Large intestine (tissue), 12 donors: ENCODE measurements at places on chromosomes 5 and 9. TPM values are rescaled to one million over a fixed set of nuclear protein-coding genes. Genes with fewer than 3 reads are reported as not detected.
A peak's percentile ranks its signal among the peaks of the same experiment; 100 is the strongest.

Gene ELP1
- 28.8 TPM for polyA plus RNA-seq

Gene SUSD3
- 7.6 TPM for polyA plus RNA-seq

Gene ACTBL2
- 0.01 TPM for polyA plus RNA-seq

Gene ARL14EPL
- not detected for polyA plus RNA-seq

Gene ORM2
- polyA plus RNA-seq, result not detected

Gene BHMT2
- polyA plus RNA-seq, result 2.8 TPM

Gene INPP5E
- polyA plus RNA-seq, result 12.8 TPM

Gene PCDHB2
- 1.7 TPM for polyA plus RNA-seq

DNA sequence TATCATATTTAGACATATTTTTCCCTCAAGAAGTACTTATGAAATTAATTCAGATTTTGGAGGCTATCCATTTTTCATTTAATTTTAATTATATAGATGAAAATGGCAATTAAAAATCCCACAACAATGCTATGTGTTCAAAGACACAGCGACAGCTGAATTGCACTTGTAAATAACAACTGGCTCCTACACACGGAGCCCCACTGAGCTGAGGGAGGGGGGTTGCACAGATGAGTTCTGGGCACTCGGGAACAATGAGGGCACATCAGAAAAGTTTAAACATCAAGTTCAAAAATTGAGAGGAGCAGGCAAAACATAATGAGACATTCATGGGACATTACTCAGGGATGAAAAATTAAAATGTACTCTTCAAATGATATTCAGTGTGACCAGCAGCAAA, 104.9 kb downstream of the MARCHF3 start:
- no peak overlapping the region for H3K4me3 ChIP-seq
- no peak for DNase-seq
- H3K36me3 ChIP-seq, result no peaks in the 10 kb centered on the region
- no peak overlapping the region for H3K27ac ChIP-seq

GRCh38 chr9:6779417-6780241, 21.9 kb downstream of the KDM4C start:
- no peak overlapping the region for H3K4me3 ChIP-seq
- H3K27me3 ChIP-seq, result no peaks in the 10 kb centered on the region
- peaks cover 16% of the 10 kb centered on the region for H3K4me1 ChIP-seq
- H3K36me3 ChIP-seq, result no peaks in the 10 kb centered on the region
- peak; percentile 70 for DNase-seq

DNA sequence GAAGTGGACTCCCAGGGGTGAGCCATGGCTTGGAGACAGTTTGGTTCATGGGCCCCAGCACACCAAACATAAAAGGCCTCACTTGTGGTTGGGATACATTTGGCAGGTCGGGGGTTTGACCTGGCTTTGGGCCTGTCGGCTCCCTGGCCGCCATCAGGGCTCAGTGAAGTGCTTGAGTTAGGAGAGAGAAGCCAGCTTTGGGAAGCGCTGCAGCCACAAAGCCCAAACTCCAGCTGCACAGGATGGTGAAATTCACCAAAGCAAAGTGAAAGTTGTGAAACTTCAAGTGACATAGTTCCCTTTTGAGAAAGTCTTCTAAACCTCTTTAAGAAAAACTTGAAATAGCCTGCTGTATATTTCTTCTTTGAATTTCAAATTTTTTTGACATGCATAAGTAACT, 27.5 kb downstream of the SLC46A2 start:
- H3K36me3 ChIP-seq, result peaks cover 31% of the 10 kb centered on the region
- no peak overlapping the region for H3K4me3 ChIP-seq
- peaks cover 4% of the 10 kb centered on the region for H3K4me1 ChIP-seq
- H3K27me3 ChIP-seq, result no peaks in the 10 kb centered on the region

GRCh38 chr5:93717162-93717561, 24.2 kb downstream of the POU5F2 start:
- no peak overlapping the region for H3K4me3 ChIP-seq
- H3K4me1 ChIP-seq, result peaks cover 8% of the 10 kb centered on the region
- no peak for DNase-seq

DNA sequence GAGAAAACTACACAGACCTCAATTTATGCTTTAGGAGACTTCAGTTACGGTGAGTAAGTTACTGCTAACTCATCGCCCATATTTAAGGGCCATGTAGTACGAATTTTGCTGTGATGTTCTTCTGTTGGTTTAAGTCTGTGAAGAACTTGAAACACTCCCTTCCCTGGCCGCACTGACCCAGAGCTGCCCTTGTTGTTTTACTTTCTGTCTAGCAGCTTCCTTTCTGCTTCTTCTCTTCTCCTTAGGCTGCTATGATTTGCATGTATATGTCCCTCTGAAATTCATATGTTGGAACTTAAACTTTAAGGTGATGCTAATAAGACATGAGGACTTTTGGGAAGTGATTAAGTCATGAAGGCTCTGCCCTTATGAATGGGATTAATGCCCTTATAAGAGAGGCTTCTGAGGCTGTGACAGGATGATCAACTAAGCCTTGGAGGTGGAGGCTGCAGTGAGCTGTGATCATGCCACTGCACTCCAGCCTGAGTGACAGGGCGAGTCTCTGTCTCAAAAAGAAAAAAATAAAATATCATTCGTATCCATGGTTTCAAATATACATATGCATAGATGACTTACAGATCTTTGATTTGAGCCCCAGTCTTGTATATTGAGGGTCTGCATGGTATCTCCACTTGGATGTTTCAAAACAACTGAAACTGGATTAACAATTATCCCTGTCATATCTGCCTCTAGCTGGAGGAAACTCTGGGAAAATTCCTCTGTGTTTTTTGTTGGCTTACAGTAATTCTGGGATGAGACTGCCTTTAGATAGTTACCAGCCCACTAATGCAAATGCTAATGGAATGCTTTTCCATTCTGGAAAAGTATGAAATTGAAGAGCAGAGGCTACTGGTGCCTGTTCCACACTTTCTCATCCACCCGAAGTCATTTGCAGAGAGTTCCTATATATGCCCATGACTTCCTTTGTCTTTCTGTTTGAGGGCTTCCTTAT, 263.4 kb upstream of the ACTBL2 start:
- H3K4me1 ChIP-seq, result peaks cover 10% of the 10 kb centered on the region
- H3K27ac ChIP-seq, result no peak overlapping the region
- no peaks in the 10 kb centered on the region for H3K27me3 ChIP-seq
- no peaks in the 10 kb centered on the region for H3K36me3 ChIP-seq
- DNase-seq, result no peak

GRCh38 chr5:180869587-180869986, 8.5 kb upstream of the ZFP62 start:
- no peaks in the 10 kb centered on the region for H3K36me3 ChIP-seq
- DNase-seq, result no peak
- peaks cover 11% of the 10 kb centered on the region for H3K4me1 ChIP-seq
- H3K27me3 ChIP-seq, result no peaks in the 10 kb centered on the region
- peak overlapping the region; percentile 11 for H3K27ac ChIP-seq

GRCh38 chr5:9439531-9440292, 106.2 kb downstream of the SEMA5A start:
- H3K36me3 ChIP-seq, result peaks cover 7% of the 10 kb centered on the region
- H3K27ac ChIP-seq, result no peak overlapping the region
- no peak overlapping the region for H3K4me3 ChIP-seq
- H3K4me1 ChIP-seq, result no peaks in the 10 kb centered on the region
- no peak for DNase-seq

DNA sequence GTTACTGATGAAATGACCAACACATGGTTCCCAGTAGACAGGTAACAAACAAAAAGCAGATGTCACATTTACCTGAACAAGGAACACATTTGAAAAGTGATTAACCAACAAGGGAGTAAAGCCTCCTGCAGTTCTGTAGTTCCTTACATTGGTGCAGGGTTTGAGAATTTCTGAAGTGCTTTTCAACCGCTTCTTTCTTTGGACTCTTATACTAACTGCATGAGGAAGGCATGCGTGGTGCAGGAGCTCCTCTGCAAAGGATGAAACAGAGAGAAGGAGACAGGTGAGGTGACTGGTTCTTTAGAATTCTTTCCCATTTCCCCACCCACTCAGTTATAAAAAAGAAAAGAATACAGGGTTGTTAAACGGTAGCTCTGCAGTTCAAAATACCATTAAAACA, 4.6 kb upstream of the IL9 start:
- H3K4me1 ChIP-seq, result no peaks in the 10 kb centered on the region
- DNase-seq, result no peak
- no peaks in the 10 kb centered on the region for H3K36me3 ChIP-seq
- H3K27me3 ChIP-seq, result peaks cover 34% of the 10 kb centered on the region
- no peak overlapping the region for H3K27ac ChIP-seq

GRCh38 chr5:60540856-60541805, 158.8 kb downstream of the DEPDC1B start:
- H3K27me3 ChIP-seq, result no peaks in the 10 kb centered on the region
- H3K36me3 ChIP-seq, result no peaks in the 10 kb centered on the region
- no peak overlapping the region for H3K27ac ChIP-seq
- H3K4me3 ChIP-seq, result no peak overlapping the region
- H3K4me1 ChIP-seq, result no peaks in the 10 kb centered on the region
- DNase-seq, result no peak

DNA sequence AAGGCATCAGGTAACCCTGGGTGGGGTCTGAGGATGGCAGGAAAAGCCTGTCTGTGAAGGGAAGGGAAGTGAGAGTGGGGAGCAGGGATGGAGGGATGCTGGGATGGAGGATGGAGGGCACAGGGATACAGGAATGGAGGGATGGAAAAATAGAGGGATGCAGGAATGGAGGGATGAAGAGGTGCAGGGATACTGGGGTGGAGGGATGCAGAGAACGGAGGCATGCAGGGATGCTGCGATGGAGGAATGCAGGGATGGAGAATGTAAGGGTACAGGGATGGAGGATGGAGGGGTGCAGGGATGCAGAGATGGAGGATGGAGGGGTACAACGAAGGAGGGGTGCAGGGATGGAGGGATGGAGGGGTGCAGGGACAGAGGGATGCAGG, 9.1 kb downstream of the PTGES2 start:
- no peak overlapping the region for H3K4me3 ChIP-seq
- no peak overlapping the region for H3K27ac ChIP-seq
- peaks cover 43% of the 10 kb centered on the region for H3K4me1 ChIP-seq
- no peak for DNase-seq
- peaks cover 33% of the 10 kb centered on the region for H3K36me3 ChIP-seq
- no peaks in the 10 kb centered on the region for H3K27me3 ChIP-seq

DNA sequence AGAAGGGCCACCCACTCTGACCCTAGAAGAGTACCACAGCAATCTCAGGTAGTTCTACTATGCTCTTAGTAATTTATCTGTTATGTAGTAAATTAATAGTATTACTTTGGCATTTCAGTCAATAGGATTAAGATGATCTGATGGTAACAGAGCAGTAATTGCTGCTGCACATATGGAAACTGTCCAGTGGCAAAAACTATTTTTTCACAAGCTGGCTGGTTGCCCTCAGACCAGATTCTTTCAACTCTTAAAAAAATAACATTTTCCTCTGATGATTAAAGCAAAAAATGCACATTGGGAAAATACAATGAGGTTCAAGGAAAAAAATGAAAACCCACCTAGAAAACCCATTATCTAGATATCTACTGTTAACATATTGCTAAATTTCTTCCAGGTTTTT, 19.7 kb downstream of the GLRA1 start:
- H3K4me1 ChIP-seq, result no peaks in the 10 kb centered on the region
- H3K36me3 ChIP-seq, result no peaks in the 10 kb centered on the region
- no peak overlapping the region for H3K4me3 ChIP-seq
